ENCODE measurements at places on chromosomes 1 and 21.

- DNase-seq = peak; percentile 63
Measured at GRCh38 chr1:32201011-32201855, 838 bp downstream of the CCDC28B start.

- peak; percentile 15 for DNase-seq
Measured at GRCh38 chr1:155051777-155052398, 772 bp downstream of the ADAM15 start.

DNA sequence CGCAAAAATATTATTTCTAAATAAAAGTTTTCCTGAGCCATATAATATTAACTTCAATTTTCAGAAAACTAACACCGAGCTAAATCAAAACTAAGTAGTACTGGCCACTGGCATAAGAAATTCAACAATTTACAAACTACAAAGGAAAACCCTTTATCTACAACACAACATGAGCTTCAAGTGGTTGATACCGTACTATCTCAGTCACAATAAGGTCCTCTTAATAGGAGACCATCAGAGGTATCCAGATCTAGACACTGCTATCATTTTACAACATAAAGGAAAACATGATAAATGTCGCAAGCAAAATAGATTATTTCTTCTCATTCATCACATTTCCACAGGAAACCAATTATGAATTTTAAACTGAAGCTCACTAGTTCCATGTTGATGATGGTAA is 39.5 kb downstream of the GATAD2B start:
- DNase-seq = no peak

GRCh38 chr1:44808938-44809917 is 905 bp downstream of the BTBD19 start:
- DNase-seq = peak; percentile 73

GRCh38 chr21:41953249-41953830 is 478 bp downstream of the C2CD2 start:
- DNase-seq = no peak

GRCh38 chr1:180811886-180812285 is 100.8 kb upstream of the KIAA1614 start:
- DNase-seq = peak; percentile 2

DNA sequence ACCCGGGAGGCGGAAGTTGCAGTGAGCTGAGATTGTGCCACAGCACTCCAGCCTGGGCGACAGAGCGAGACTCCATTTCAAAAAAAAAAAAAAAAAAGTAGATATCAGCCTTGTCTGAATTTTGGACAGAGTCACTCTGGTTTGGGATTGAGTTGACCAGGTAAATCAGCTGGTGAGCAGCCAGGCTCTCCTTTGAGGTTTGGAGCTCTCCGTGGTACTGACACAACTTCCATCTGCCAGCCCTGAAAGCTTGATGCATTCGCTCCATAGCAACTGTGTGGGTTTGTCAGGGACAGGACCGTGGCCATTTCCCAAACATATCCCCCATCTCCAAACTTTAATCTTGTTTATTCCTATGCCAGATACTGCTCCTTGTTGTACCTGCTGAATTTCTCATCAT is 155.2 kb downstream of the DMRTA2 start:
- peak; percentile 14 for DNase-seq

- no peak for DNase-seq
Measured at GRCh38 chr21:44377201-44377921, 23.9 kb downstream of the TRPM2 start.

- DNase-seq = peak; percentile 22
Measured at GRCh38 chr1:55039342-55040082, at the start of gene PCSK9. PCSK9 (plus strand) TSS chr1:55039548; CDS start chr1:55039838, 290 bp downstream.

DNA sequence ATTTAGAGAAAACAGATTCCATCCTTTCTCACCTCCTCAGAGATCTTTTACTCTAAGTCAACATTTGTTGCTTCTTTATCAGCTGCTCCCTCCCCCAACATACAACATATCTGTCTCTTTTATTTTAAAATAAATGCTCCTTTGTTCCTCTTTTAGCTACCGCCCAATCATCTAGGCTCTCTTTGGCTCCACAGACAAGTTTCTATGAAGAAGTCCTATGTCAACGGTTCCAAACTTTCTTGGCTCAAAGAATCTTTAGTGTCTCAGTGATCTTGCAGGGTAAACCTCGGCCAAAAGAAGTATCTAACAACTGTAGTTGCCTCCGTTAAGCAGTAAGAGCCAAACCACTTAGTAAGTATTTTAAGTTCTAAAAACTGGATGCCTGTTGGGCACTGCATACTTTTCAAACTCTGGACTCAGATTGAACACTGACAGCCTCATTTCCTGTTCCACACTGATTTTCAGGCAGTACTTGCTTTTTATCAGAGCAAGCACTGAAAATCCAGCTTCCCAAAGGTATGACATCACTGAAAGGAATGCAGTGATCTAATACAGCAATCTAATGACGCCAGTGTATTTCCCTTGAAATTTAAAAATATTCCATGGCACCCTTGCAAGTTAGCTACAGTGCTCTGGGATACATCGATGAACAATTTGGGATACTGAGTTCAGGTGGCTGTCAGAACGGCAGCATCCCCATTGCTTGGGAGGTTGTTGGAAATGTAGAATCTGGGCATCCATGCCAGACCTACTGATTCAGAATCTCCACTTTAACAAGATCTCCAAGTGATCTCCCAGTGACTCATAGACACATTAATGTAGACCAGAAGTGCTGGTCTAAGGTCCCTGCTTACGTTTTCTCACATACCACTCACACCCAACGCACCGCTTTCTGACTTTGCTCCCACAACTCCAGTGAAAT is 26.8 kb downstream of the EGLN1 start:
- peak; percentile 92 for DNase-seq

- DNase-seq = no peak
Measured at GRCh38 chr1:221241157-221241556, 361.9 kb downstream of the HLX start.

GRCh38 chr21:15300131-15300530 is 235.3 kb upstream of the NRIP1 start:
- DNase-seq = no peak

- DNase-seq = peak; percentile 46
Measured at GRCh38 chr1:219837274-219837993, 90.9 kb downstream of the SLC30A10 start.

- peak; percentile 93 for DNase-seq
Measured at GRCh38 chr1:206631085-206631509, 4.2 kb upstream of the DYRK3 start.

GRCh38 chr1:99659755-99660210 is 13.9 kb downstream of the PALMD start:
- no peak for DNase-seq

DNA sequence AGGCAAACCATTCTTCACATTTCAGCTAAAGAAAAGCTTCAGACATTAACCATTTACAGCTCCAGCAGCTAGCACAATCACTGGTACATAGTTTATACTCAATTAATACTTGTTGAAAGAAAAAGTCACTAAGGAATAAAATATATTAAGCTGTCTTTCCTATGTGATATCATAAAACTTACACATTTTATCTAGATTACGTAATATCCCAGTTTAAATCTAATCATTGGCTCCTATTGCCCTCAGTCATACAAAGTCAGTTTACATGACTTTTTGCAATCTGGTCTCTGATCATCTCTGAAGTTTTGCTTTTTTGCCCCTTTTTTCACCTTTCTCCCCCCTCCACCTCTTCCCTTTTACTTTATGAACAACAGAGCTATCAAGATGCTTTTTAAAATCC is 8.5 kb upstream of the PRRC2C start:
- no peak for DNase-seq

- no peak for DNase-seq
Measured at GRCh38 chr1:228827019-228827418, 91.7 kb downstream of the RHOU start.

DNA sequence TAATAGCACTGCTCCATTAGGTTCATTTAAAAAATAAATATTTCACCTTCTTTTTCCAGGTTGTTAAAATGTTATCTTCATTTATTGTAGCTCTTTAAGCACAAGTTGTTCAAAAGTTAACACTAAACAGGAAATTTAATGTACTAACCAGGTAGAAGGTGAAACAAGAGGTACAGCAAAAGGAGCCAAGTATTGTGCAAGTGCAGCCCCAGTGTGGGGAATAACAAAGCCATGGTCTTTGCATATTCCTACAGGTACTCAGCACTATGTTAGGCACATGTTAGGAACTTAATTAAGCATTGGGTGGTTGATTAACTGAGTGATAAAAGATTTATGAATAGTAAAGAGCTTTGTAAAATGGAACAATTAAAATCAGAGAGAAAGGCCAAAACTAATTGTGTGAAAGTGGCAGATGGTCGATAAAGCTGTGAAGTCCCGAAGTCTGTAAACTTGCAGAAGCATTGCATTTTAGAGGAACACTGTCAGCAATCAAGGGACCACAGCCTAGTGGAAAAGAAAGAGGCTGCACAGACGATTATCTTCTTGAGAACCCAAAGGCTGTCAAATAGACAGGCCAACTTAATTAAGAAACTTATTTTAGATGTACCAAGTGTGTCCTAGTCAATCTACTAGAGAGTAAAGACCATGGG is 185.8 kb downstream of the SLC44A5 start:
- no peak for DNase-seq

- no peak for DNase-seq
Measured at GRCh38 chr1:161988413-161988812, 35.3 kb downstream of the OLFML2B start.

GRCh38 chr1:13826591-13826990 is 126.6 kb downstream of the PRDM2 start:
- DNase-seq = no peak

- no peak for DNase-seq
Measured at GRCh38 chr1:224698015-224698451, 81.9 kb downstream of the CNIH3 start.

DNA sequence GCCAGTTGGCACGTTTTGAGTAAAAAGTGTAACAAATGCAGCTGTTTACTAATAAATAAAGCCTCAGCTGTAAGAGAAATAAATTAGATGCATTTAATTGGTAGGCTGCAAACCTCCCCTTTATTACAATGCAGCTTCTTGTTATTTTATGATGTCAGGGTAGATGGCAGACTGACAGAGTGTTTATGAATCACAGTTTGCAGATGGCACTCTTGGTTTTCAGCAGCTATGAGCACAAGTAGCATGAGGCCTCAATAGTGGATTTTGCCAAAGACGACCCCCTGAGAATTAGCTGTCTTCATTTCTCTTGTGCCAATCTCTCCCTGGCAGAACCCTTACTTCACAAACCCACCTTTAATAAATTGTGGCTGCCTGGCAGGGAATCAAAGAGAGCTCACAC is 161.2 kb upstream of the C1orf87 start:
- no peak for DNase-seq

- no peak for DNase-seq
Measured at GRCh38 chr1:5408401-5408800, 583.8 kb downstream of the NPHP4 start.

- DNase-seq = no peak
Measured at GRCh38 chr1:181776044-181776443, 285.5 kb downstream of the ZNF648 start.

DNA sequence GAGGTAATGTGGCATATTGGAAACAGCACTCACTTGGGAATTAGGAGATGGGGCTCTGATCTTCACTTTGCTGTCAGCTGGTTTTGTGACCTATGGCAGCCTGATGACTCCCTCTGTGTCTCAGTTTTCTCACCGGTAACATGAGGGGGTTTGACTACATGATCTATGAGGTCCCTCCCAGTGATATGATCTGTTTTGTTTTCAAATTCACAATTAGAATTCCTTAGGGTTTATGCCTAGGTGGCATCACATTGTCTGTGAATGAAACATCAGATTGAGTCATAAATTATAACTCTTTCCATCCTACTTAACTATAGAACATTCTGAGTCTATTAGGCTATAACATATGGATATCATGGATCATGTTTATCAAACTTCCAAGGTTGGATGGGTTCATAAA is 386.6 kb downstream of the PTBP2 start:
- peak; percentile 58 for DNase-seq

- no peak for DNase-seq
Measured at GRCh38 chr1:57819893-57820292, 396.0 kb upstream of the DAB1 start.

DNA sequence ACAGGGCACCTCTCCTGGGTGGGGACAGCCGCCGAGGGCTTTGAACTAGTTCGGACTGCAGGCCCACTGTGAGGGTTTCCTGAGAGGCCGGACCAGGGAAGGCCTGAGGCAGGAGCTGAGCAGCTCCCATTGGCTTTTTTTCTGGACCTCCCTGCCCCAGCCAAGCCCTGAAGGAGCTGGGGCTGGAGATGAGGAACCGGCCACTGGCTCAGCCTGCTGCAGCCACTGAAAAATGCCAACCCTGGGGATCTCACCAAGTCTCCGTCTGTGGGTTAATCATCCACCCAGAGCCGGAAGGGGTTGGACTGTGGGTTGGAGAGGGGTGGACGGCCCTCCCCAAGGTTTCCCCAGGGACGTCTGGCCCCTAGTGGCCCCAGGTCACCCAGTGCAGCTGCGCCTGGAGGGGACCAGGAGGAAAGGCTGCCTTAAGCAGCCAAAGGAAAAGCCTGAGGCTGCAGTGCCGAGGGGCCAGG is 2.5 kb downstream of the VWA1 start:
- DNase-seq = no peak

DNA sequence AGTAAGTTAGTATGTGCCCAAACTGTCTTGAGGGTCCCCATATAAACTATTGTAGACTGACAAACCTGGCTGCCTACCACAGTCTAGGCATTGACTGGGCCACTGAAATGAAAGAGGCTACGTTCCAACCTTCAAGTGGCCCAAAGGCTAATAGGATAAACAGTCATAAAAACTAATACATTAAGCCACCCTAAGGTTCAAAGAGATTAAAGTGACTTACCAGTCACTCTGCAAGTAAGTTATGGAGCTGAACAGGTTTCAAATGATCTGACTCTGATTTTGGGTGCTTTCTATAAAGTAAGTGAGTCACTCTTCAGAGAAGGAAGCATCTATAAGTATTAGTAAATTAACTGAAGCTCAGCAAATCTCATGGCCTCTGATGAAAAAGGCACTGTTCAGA is 38.0 kb downstream of the PLPP3 start:
- DNase-seq = no peak

- no peak for DNase-seq
Measured at GRCh38 chr1:111615870-111616715, 3.5 kb upstream of the RAP1A start.

DNA sequence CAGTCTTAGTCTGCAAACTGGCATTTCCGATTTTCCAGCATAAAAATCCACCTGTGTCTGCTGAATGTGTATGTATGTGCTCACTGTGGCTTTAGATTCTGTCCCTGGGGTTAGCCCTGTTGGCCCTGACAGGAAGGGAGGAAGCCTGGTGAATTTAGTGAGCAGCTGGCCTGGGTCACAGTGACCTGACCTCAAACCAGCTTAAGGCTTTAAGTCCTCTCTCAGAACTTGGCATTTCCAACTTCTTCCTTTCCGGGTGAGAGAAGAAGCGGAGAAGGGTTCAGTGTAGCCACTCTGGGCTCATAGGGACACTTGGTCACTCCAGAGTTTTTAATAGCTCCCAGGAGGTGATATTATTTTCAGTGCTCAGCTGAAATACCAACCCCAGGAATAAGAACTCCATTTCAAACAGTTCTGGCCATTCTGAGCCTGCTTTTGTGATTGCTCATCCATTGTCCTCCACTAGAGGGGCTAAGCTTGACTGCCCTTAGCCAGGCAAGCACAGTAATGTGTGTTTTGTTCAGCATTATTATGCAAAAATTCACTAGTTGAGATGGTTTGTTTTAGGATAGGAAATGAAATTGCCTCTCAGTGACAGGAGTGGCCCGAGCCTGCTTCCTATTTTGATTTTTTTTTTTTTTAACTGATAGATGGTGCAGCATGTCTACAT is 2.5 kb upstream of the OLFML3 start:
- DNase-seq = peak; percentile 61

Measured in fibroblast of skin of scalp (primary cell).